ENCODE measurements at places on chromosomes 7 and 10.

GRCh38 chr10:91197127-91197526 is 23.3 kb upstream of the PCGF5 start:
- no peak for DNase-seq

DNA sequence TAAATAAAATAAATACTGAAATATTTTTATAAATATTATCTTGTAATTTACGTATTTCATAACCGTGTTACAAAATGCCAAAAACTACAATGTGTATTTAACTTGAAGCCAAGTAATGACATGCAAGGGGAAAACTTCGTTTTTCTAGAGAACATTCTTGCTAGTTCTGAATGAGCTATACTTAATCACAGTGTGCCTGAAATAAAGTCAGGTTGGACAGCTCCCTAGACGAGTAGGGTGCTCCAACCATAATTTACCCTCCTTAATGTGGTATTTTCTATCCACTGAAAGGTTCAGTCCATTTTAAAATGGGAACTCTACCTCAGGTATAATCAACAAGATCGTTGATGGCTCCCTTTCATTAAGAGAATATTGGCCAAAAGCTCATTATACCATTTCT is 194.5 kb upstream of the AHR start:
- no peak for DNase-seq

DNA sequence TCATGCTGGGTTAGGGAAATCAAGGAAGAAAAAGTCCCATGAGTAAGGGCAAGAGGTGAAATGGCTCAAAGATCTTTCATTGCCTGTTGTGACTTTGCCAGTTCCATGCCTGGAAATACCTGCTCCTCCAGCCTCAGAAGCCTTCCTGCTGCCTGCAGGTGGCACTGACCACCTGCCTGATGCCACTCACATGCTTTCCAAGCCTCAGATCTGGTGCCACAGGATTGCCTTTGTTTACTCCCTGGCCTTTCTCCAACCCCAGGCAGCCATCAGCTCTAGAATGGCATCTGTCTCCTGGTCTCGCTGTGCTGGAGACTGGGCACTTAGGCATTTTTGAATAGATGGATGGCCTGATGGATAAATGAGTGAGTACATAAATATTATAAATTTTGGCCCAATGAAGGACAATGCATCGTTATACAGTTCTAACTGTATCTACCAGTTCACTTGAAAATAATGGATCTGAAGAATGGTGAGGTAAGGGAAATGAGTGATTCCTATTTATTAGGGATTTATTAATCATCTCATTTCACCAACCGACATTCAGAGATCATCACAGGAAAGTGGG is 657.2 kb downstream of the INHBA start:
- DNase-seq = no peak

GRCh38 chr10:85149766-85150165 is 821.4 kb downstream of the CCSER2 start:
- no peak for DNase-seq

DNA sequence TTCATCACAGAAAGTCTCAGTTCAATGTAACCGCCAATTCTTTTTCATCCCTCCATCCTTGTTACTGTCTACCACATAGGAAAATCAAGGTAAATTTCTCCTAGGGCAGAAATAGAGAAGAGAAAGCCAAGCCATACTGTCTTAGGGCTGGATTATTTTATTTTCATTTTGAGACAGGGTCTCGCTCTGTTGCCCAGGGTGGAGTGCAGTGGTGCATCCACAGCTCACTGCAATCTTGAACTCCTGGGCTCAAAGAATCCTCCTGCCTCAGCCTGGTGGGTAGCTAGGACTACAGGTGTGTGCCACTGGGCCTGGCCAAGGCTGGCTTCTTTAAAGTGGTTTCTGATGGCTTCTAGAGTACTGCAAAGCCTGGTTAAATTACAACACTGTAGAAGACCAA is 181.7 kb downstream of the SRPK2 start:
- DNase-seq = no peak

DNA sequence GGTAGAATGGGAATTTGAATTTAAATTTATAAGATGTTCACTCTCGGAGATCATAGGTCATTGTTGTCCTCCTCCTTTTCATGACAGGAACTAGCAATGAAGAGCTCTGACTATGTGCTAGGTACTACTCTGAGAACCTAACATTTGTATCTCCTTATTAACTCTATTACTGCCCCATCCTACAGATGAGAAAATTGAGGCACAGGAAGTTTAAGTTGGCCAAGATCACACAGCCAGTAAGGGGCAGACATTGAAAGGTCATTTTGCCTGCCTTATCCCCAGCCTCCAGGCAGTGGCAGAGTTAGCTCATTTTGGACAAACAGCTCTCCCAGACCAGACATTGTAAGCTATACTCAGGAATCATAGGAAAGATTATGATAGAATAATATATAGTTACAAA is 6.0 kb downstream of the SRGN start:
- DNase-seq = no peak

DNA sequence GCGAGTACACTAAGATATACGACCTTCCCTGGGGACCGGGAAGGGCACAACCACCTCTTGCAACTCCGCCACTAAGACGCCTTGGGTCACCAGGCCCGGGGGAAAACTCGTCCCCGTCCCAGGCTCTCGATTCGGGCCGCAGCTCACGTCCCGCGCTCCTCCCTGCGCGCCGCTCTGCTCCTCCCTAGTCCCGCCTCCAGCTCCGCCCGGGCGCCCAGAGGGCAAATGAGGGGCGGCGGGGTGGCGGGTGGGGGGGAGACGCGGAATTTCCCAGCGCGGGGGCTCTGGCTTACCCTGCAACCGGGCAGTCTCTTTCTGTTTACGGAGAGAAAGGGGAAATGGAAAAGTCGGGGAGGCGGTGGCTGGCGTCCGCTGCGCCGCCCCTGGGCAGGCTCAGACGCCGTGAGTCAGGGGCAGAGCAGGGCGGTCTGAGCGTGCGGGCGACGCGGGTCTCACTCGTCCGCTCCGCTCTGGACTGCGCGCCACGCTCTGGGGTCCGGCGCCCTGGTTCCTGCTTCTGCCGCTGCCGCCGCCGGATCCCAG is at the start of gene MAP3K8:
TSS of gene MAP3K8 (plus strand) at position 455 of the 543 bp plus-strand sequence. CDS start 4,755 bp downstream, outside the sequence.
- peak; percentile 89 for DNase-seq

DNA sequence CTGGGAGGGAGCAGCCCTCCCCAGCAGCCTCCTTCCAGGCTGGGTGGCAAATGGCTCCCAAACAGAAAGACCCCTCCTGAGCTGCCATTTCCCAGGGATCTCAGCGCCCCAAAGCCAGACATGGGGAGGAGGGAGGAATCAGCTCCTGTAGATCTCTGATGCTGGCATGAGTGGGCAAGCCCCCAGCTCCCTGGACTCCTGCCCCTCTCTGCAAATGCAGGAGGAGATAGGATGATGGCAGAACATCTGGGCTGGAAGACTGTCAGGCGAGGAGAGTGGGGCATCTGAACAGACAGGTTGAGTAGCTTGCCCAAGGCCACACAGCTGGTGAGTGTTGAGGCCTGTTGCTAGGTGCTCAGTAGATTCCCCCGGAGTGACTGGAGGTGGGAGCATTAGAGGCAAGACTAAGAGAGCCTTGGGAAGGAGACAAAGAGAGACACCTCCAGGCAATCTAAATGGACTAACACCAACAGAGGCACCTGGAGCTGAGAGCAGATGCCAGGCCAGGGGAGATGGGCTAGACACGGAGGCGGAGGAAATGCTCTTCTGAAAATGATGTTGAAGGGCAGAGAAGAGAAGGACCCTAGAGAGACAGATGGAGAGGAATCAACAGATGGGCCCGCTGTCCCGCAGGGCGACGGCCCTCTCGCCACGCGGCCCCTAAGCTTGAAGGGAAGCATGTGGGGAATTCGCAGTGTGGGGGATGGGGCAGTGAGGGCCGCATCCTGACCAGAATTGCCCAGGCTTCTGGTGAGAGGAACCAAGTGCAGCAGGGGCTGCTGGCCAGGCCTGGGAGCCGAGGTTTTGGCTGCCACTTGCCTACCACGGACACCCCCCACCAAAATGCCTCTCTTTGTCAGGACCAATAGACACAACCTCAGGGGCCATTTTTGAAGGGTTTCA is 84.8 kb upstream of the LRRC4 start:
- DNase-seq = no peak

DNA sequence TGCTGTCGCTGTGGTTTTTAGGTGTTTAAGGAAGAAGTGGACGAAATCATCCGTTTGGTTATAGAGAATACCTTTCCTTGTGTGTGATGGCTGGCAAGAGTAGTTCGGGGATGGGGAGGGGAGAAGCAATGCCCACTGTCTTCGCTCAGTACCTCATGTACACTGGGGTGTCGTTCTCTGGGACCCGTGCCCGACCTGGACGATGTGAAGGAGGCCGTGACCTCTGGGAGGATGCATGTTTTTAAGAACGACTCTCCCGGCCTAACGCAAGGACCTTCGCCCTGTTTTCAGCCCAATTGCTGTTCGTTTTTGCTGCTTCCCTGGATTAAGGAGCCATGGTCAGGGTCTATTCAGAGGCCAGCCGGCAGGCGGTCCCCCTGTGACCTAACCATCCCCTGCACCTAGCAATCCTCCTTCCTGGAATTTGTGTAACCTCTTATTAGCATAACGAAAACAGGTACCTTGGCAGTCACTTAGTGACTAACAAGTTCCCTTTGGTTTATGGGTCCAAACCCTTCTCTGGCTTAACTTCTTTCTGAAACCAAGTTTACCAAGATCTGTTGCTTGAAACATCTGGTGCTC is 1.3 kb downstream of the NFE2L3 start:
- peak; percentile 54 for DNase-seq

- no peak for DNase-seq
Measured at GRCh38 chr7:148403466-148403993, 187.0 kb upstream of the C7orf33 start.

DNA sequence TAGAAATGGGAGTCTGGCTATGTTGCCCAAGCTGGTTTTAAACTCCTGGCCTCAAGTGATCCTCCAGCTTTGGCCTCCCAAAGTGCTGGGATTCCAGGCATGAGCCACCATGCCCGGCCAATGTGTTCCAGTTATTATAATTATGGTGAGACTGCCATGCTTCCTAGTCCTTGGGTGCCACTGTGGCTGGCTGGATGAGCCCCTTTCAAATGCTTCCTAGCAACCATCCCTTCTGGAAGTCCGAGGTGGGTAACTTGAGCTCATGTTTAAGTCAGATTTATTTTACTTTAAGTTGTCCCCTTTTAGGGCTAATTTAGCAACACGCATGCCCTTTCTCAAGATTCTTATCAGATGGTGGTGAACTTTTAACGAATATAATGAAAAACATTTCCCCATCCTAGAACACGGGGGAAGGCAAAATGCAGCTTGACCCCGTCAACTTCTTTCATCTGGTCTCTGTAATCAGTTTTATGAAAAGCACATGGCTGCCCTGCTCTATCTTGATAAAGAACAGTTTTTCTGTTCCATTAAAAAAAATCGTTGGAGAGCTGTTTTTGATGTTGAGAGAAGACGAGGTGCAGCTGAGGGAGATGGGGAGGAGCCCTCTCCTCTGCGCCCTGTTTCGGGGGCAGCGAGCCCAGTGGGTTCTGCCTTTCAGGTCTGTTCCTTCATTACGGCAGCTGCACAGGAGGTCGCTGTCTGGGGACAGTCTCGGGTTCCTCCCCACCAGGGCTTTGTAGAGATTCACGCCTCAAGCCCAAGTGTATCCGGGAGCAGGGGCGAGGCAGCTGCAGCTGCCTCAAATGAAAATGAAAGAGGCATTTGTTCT is 61.0 kb upstream of the MKI67 start:
- DNase-seq = peak; percentile 34

DNA sequence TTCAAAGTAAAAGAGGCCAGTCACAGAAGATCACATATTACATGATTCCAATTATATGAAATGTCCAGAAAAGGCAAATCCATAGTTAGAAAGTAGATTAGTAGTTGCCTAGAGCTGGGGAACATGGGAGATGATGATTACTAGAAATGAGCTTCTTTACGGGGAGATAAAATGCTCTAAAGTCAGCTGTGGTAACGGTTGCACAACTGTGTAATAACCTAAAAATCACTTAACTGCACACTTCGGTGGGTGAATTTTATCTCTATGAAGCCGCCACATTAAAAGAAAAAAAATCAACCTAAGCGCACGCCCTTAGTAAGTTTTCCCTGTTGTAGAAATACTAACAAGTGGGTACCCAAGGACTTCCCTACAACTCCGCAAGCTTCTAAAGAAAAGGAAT is 15.9 kb downstream of the XRCC2 start:
- no peak for DNase-seq

DNA sequence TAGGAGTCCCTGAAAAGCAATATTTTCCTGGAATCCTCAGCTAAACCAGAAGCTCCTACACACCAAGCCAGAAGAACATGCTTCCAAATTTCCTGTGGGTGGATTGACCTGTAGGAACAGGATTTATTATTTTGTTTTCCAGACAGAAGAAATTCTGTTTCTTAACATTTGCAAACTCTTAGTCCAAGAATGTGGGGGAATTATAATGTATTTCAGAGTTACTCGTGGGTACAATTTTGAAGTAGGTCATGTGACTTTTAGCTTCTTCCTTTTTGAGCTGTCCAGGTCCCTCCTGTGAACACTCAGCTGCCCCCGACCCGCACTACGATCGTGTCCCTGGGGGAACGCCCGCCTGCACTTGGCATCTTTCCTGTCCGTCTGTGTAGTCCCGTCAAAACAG is 27.7 kb upstream of the VIPR2 start:
- no peak for DNase-seq

GRCh38 chr7:122789156-122789555 is 86.4 kb upstream of the RNF148 start:
- no peak for DNase-seq

GRCh38 chr7:158396982-158397862 is 190.4 kb downstream of the PTPRN2 start:
- no peak for DNase-seq

DNA sequence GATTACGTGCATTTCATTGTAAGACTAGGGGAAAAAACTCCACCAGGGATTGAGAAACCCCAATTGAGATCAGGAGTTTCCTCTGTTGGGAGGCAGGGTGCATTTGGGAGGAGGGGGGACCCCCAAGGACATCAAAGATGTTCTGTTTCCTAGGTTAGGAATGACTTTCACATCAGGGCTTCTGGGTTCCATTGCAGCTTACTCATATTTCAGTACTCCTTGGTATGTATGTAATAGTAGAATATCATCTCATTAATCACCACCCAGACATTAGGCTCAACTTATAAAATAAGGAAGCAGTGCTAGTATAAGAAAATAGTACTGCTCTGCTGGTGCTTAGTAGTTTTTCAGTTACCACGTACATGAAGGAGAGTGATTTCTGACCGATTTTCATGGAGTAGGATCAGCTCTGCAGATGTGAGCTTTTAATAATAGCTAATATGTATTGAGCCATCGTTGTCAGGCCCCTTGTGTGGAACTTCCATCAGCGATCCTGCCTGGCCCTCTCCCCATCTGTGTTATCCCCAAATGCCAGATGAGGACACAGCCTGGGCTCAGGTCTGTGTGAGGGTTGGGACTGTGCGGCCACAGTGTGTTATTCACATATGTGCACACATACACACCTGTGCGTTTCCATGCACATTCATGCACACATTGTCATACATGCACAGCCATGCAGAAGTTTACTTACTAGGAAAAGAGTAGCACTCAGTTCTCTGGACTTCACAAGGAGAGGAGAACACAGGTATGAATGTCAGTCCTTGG is 23.5 kb downstream of the UPP1 start:
- DNase-seq = no peak

- DNase-seq = no peak
Measured at GRCh38 chr7:95886501-95887090, 114.2 kb downstream of the DYNC1I1 start.

- no peak for DNase-seq
Measured at GRCh38 chr10:30778769-30779168, 149.2 kb upstream of the LYZL2 start.
